ENCODE measurements at places on chromosomes 6 and 20.

DNA sequence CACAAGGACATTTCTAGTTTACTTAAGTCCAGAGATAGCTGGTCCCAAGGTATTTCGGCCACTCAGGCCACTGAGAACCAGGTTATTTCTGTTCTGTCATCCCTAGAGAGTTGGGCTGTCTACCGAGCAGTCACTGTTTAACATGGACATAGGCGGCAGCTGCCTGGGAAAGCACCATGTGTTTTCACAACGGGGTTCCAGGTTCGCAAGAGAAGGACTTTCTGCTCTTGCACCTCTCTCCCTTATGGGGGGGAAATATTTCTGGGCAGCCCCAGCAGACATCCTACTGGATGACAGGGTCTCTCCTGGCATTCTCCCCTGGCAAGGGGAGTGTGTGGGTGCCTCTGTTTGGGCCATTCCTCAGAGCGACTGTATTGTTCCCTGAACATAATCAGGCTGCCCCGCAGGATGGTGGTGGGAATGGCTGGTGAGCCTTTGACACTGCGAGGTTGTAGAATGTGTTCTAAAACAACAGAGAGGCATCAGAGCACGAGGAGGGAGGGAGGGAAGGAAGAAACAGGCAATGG is 64.4 kb upstream of the DUSP22 start:
- DNase-seq: no peak

DNA sequence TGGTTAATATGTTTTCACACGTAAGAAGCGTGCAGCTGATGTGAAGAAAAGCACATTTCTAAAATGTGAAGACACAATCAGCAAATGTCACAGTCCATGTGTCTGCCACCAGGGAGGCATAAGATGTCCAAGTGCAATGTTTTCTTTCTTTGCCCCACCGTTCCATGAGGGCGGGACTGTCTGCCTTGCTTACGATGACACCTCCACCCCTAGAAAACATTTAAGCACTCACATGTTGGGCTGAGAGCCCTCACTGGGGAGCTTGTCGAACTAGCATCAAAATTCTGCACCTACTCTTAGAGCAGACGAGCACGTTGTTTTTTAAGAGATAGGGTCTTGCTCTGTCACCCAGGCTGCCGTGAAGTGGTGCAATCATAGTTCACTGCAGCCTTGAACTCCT is 57.6 kb downstream of the PSMG4 start:
- DNase-seq: no peak

GRCh38 chr20:36070451-36070850 is 84.1 kb upstream of the EPB41L1 start:
- no peak for DNase-seq

- no peak for DNase-seq
Observed at GRCh38 chr6:119267126-119267905, 82.2 kb downstream of the MAN1A1 start.

- no peak for DNase-seq
Observed at GRCh38 chr6:7445885-7446461, 56.4 kb downstream of the RIOK1 start.

DNA sequence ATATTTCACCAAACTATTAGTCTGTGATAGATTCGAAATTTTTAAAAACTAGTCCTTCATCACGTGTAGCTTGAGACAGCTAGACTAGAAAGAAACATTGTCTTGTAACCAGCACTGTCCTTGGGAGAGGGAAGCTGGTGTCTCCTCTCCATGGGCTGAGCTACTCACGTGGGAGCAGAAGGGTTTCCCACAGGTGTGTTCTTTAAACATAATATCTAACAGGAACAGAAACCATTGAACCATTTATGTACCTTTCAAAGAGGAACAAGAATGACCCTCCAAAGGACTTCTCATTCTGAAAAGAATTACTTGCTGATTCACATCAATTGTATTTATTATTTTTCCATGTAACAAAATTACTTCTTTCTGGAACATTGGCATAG is 72.4 kb upstream of the SYNJ2 start:
- no peak for DNase-seq

DNA sequence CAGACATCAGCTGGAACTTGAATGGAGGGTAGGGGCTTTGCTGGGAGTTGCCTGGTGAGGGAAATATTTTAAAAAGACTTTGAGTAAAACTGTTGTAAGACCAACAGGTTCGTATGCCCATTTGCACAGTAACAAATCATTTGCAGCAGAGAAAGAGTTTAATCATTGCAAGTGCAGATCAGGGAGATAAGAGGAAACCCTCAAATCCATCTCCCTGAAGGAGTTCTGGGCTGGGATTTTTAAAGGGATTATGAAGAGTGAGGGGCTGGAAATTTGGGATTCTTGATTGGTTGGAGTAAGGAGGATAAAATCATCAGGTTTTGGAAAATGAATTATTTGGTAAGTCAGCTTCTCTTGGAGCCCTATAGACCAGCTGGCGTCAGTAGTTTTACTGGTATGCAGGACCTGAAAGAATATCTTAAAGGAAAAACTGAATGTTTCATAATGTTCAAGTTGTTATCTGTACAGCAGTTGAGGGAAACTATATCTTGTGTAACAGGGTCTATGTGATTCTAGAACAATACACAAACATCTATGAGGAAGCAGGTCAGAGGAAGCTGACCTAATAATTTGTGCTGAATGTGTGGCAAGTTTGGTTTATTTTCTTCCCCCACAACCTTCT is 295.5 kb downstream of the PLCB1 start:
- DNase-seq: no peak

GRCh38 chr20:10042086-10042485 is 7.3 kb downstream of the ANKEF1 start:
- no peak for DNase-seq

DNA sequence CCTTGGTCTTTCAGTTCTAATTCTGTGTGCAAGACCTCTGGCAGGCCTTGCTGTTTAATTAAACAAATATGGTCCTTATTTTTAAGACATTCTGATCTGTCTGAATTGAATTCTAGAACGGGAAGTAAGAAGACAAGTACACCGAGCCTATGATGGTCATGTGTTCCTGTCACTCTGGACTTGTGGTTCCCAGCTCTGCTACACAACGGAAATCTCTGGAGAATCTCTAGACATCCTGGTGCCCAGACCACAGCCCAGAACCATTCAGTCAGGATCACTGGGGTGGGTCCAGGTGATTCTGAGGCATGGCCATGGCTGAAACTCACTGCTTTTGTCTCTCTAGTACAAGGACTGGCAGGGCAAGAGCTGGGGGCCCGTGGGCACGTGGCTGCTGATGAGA is 15.9 kb upstream of the KCNK16 start:
- DNase-seq: no peak

DNA sequence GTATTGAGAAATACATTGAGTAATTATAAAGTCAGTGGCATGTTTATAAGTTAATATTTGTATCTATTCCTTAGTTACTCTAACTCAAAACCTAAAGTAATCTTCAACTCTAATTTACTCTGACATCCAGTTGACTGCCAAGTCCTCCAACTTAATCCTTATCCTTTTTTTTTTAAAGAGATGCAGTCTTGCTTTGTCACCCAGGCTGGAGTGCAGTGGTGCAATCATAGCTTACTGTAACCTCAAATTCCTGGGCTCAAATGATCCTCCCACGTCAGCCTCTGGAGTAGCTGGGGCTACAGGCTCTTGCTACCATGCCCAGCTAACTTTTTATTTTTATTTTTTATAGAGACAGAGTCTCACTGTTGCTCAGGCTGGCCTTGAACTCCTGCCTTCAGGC is 24.4 kb downstream of the PTPN1 start:
- no peak for DNase-seq

GRCh38 chr20:38497246-38497935 is 24.7 kb downstream of the RALGAPB start:
- no peak for DNase-seq

All from HT-29 (cell line).